ENCODE measurements at places on chromosomes 11 and 22. TPM values are rescaled to one million over a fixed set of nuclear protein-coding genes. Genes with fewer than 3 reads are reported as not detected.

PLEKHA7 gene
- 9.7 TPM for total RNA-seq

DNA sequence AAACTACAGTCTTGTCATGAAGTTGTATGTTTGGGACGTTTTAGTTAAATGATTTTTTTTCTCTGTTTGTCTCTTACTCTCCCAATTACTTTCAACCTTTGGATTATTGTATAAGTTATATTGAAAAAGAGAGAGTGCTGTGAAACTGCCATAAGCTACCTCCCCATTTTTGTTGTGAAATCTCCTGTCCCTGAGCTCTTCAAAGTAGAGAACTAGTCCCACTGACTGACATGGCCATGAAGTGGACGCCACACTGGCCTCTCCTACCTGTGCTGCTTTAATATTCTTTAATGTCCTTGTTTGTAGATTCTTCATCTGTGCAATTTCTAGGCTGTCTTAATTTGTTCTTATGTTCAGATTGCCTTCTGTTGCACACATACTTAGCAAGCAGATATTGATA, 56.3 kb downstream of the PPFIA1 start:
- no peaks in the 10 kb centered on the region for H3K27me3 ChIP-seq
- H3K4me1 ChIP-seq = peaks cover 22% of the 10 kb centered on the region
- no peak for DNase-seq
- H3K4me3 ChIP-seq = no peak overlapping the region

GRCh38 chr22:42500836-42501179, 18.8 kb downstream of the RRP7A start:
- DNase-seq = no peak
- H3K27ac ChIP-seq = no peak overlapping the region
- peaks cover 5% of the 10 kb centered on the region for H3K27me3 ChIP-seq
- H3K4me1 ChIP-seq = peaks cover 20% of the 10 kb centered on the region
- H3K36me3 ChIP-seq = no peaks in the 10 kb centered on the region
- H3K4me3 ChIP-seq = no peak overlapping the region

- no peak for DNase-seq
- H3K4me1 ChIP-seq = no peaks in the 10 kb centered on the region
- H3K27ac ChIP-seq = no peak overlapping the region
- H3K36me3 ChIP-seq = no peaks in the 10 kb centered on the region
- no peak overlapping the region for H3K4me3 ChIP-seq
Measured at GRCh38 chr22:33747029-33747428, 173.2 kb downstream of the LARGE1 start.

ADM2 gene
- total RNA-seq = 4.7 TPM

DGCR6 gene
- 1.1 TPM for total RNA-seq

RCOR2 gene
- total RNA-seq = 0.16 TPM

- peaks cover 9% of the 10 kb centered on the region for H3K4me1 ChIP-seq
- H3K27ac ChIP-seq = peak overlapping the region; percentile 51
Measured at GRCh38 chr11:47725442-47726117, 10.4 kb upstream of the AGBL2 start.

GRCh38 chr11:1208394-1209261, 14.2 kb upstream of the MUC5B start:
- H3K27me3 ChIP-seq = peaks cover 17% of the 10 kb centered on the region
- H3K36me3 ChIP-seq = peaks cover 2% of the 10 kb centered on the region
- no peak overlapping the region for H3K4me3 ChIP-seq
- H3K27ac ChIP-seq = no peak overlapping the region
- H3K4me1 ChIP-seq = no peaks in the 10 kb centered on the region

HNRNPUL2 gene
- total RNA-seq = 66.6 TPM

DNA sequence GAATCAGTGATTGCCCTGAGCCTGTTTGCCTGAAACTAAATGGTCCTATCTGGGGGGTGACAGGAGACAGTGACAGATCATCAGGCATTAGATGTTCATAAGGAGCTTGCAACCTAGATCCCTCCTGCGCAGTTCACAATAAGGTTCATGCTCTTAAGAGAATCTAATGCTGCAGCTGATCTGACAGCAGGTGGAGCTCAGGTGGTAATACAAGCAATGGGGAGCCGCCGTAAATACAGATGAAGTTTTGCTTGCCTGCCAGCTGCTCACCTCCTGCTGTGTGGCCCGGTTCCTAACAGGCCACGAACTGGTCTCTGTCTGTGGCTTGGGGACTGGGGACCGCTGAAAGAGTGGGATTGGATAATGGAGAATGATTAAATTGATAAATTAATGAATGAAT, 14.0 kb downstream of the NOX4 start:
- H3K27me3 ChIP-seq = no peaks in the 10 kb centered on the region
- no peak for DNase-seq
- H3K27ac ChIP-seq = no peak overlapping the region
- H3K4me3 ChIP-seq = no peak overlapping the region

APOL3 gene
- 160 TPM for total RNA-seq

DNA sequence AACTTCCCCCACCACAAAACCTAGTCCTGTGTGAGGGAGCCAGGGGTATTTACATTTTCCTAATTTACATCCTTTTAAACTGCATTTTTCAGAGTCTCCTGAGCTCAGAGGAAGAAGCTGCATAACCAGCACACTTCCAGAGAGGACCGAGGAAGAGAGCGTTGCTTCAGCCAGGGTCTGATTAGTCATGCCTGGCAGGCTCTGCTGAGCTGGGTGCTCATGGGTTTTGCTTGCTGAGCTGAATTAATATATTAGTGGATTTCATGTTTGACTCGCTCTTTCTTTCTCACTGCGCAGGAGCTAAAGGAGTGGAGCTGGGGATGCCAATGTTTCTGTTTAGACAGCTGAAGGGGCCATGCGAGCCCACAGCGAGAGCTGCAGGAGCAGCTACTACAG, 539.3 kb upstream of the B3GAT1 start:
- no peaks in the 10 kb centered on the region for H3K36me3 ChIP-seq
- H3K27me3 ChIP-seq = peaks cover 6% of the 10 kb centered on the region
- no peaks in the 10 kb centered on the region for H3K4me1 ChIP-seq
- no peak overlapping the region for H3K4me3 ChIP-seq
- H3K27ac ChIP-seq = no peak overlapping the region

- H3K27me3 ChIP-seq = no peaks in the 10 kb centered on the region
- DNase-seq = peak; percentile 63
- peak overlapping the region; percentile 92 for H3K27ac ChIP-seq
- peaks cover 56% of the 10 kb centered on the region for H3K4me1 ChIP-seq
- H3K4me3 ChIP-seq = peak overlapping the region; percentile 88
- H3K36me3 ChIP-seq = peaks cover 42% of the 10 kb centered on the region
Measured at GRCh38 chr22:36385491-36386350, 2.0 kb downstream of the MYH9 start.

DNA sequence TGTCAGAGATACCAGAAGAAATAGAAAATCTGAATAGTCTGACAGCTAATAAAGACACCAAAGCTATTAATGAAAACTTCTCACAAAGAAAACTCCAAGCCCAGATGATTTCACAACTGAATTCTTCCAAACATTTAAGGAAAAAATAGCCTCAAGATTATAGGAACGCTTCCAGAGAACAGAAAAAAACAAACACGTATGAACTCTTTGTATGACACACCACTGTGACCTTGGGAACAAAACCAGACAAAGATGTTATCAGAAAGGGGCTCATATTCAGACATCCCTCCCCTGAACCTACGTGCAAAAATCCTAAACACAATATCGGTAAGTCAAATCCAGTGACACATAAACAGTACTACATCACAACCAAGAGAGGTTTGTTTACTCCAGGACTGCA, 23.5 kb downstream of the CERK start:
- peaks cover 2% of the 10 kb centered on the region for H3K4me1 ChIP-seq
- DNase-seq = no peak
- H3K36me3 ChIP-seq = peaks cover 53% of the 10 kb centered on the region
- H3K27ac ChIP-seq = no peak overlapping the region
- H3K27me3 ChIP-seq = no peaks in the 10 kb centered on the region
- H3K4me3 ChIP-seq = no peak overlapping the region

- H3K27ac ChIP-seq = no peak overlapping the region
- H3K36me3 ChIP-seq = no peaks in the 10 kb centered on the region
- peaks cover 40% of the 10 kb centered on the region for H3K27me3 ChIP-seq
- no peaks in the 10 kb centered on the region for H3K4me1 ChIP-seq
Measured at GRCh38 chr11:70140711-70141485, 62.2 kb upstream of the FADD start.

DNA sequence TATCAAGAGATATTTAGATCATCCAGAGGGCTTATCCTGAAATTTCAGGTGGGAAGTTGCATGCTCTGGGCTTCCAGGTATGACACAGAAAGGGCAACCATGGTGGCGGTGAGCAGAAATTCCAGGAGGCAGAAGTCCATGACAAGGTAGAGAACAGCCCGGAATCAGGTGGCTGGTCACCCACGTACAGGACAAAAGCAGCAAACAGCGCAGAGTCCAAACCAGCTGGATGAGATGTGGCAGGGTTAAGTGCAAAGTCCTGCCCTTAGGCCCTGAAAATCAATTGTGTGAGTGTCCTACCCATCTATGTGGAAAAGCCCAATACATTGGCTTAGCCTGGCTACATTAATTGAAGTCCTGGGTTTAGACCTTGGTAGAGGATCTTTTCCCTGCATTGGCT, 11.6 kb downstream of the PPFIBP2 start:
- H3K27ac ChIP-seq = no peak overlapping the region
- H3K4me1 ChIP-seq = peaks cover 43% of the 10 kb centered on the region
- H3K36me3 ChIP-seq = peaks cover 1% of the 10 kb centered on the region
- no peak overlapping the region for H3K4me3 ChIP-seq
- H3K27me3 ChIP-seq = peaks cover 4% of the 10 kb centered on the region
- DNase-seq = no peak

DNA sequence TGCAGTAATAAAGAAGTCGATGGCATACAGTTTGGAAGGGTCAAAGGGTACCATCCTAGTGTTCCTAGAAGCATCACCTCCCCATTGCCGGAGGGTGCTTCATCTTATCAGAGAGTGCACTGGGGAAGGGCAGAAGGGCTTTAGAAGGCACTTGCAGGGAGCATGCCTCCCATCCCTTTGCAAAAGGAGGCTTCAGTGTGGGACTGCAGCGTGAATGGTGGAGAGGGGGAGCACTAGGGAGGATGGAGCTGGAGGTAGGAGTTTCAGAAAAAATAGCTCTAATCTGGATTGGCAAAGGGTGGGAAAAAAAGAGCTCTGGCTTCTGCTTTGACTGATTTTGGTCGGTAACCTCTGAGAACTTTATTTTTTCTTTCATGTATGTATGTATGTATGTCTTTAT, 5.0 kb downstream of the NTM start:
- no peaks in the 10 kb centered on the region for H3K36me3 ChIP-seq
- H3K27ac ChIP-seq = no peak overlapping the region
- H3K4me3 ChIP-seq = no peak overlapping the region
- no peaks in the 10 kb centered on the region for H3K27me3 ChIP-seq
- DNase-seq = no peak

GRCh38 chr11:35811783-35812182, 132.1 kb upstream of the LDLRAD3 start:
- DNase-seq = no peak
- no peak overlapping the region for H3K4me3 ChIP-seq
- no peaks in the 10 kb centered on the region for H3K27me3 ChIP-seq
- no peaks in the 10 kb centered on the region for H3K36me3 ChIP-seq

DNA sequence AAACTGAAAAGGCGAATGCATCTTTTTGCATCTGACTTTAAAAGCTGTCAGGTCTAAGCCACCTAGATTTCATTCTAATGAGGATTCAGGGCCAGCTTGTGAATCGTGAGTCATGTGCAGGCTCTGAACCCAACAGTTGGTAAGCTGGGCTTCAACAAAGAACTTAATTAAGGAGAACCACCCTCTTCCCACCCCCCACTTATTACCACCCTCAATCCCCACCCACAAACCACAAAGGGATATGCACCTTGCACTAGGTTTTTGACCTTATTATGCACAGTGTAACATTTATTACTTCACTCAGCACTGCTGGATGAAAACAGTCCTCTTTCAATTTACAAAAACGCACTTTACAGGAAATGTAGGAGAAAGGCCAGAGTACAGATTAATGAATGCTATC, 94.1 kb upstream of the LIN7C start:
- DNase-seq = no peak
- no peaks in the 10 kb centered on the region for H3K27me3 ChIP-seq
- no peaks in the 10 kb centered on the region for H3K4me1 ChIP-seq
- H3K4me3 ChIP-seq = no peak overlapping the region
- no peaks in the 10 kb centered on the region for H3K36me3 ChIP-seq

DEPDC7 gene
- total RNA-seq = 1.6 TPM

- H3K36me3 ChIP-seq = peaks cover 22% of the 10 kb centered on the region
- peaks cover 32% of the 10 kb centered on the region for H3K4me1 ChIP-seq
- H3K27ac ChIP-seq = peak overlapping the region; percentile 78
- peak overlapping the region; percentile 53 for H3K4me3 ChIP-seq
Measured at GRCh38 chr11:133927690-133928627, 28.8 kb downstream of the IGSF9B start.

C1QTNF4 gene
- total RNA-seq = not detected

DNA sequence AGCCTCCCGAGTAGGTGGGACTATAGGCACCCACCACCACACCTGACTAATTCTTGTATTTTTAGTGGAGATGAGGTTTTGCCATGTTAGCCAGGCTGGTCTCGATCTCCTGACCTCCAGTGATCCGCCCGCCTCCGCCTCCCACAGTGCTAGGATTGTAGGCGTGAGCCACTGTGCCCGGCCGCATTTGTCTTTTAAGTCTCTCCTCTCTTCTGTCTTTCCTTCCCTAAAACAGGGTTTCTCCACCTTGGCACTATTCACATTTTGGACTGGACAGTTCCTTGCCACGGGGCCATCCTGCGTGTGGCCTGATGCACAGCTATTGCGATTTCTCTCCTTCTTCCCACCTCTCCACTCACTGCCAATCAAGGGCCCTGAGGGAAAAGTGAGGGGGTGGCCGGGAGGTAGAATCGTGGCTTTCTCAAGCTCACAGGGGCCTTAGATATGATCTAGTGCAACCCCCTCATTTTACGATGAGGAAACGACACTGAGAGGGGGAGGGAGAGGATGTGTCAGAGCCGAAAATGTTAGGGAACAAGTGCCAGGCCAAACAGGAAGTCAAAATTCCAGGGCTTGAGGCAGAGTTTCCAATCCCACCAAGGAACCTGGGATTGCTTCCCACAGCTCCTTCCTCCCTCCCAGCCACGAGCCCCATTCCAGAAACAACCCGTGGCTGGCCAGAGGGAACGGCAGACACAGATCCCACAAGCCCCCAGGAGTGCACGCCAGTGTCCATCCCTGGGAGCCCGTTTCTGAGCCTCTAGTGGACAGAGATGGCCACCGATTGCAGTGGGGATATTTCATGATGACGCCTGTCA, 21.2 kb downstream of the SCGB1A1 start:
- H3K27me3 ChIP-seq = peaks cover 16% of the 10 kb centered on the region
- no peaks in the 10 kb centered on the region for H3K36me3 ChIP-seq
- peaks cover 22% of the 10 kb centered on the region for H3K4me1 ChIP-seq
- H3K4me3 ChIP-seq = no peak overlapping the region
- H3K27ac ChIP-seq = no peak overlapping the region

- peaks cover 6% of the 10 kb centered on the region for H3K27me3 ChIP-seq
- no peaks in the 10 kb centered on the region for H3K4me1 ChIP-seq
- DNase-seq = no peak
- H3K36me3 ChIP-seq = no peaks in the 10 kb centered on the region
- no peak overlapping the region for H3K27ac ChIP-seq
Measured at GRCh38 chr11:115290479-115290878, 213.7 kb downstream of the CADM1 start.
